ENCODE measurements at places on chromosomes 12 and 14.

- DNase-seq, result no peak
Measured at GRCh38 chr12:110111476-110112334, 12.5 kb upstream of the IFT81 start.

- DNase-seq, result no peak
Measured at GRCh38 chr12:26941215-26941594, 2.9 kb downstream of the FGFR1OP2 start.

GRCh38 chr14:93654599-93654998 is 133.7 kb downstream of the PRIMA1 start:
- no peak for DNase-seq

DNA sequence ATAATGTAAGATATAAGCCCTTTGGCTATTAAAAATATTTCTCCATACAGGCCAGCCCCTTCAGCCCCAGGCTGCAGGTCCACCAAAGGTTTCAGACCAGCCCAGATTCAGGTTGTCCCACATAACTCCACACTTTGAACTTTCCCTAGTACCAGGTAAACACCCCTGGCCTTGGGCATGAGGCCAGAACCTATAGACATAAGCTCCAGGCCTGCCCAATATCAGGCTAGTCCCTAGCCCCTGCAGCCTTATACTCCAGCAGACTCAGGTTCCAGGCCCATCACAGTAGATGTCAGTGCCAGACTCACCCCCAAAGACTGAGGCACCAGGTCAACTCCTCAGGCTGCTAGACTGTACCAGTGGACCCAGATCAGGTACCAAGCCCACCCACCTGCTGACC is 178.5 kb upstream of the DAAM1 start:
- DNase-seq, result no peak

All from NCI-H187 treated with DMSO at 0.1 percent for 48 hours (cell line).